Activated T-cell treated with anti-CD3 and anti-CD28 coated beads, Interleukin-2, amount 50 U/mL, for 24 hours (primary cell): ENCODE measurements at places on chromosomes 4 and X.

DNA sequence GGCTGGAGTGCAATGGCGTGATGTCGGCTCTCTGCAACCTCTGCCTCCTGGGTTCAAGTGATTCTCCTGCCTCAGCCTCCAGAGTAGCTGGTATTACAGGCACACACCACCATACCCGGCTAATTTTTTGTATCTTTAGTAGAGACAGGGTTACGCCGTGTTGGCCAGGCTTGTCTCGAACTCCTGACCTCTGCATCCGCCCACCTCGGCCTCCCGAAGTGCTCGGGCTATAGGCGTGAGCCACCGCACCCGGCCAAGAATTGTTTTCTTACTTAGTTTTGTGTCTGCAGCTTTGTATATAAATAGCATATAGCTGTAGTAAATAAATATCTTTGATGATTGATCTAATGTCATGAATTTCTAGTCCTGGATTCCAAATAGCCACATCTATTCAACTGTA lies 81.1 kb downstream of the IL1RAPL1 start:
- H3K4me3 ChIP-seq, result no peak overlapping the region
- no peaks in the 10 kb centered on the region for H3K4me1 ChIP-seq

GRCh38 chr4:106208481-106209460 lies 107.2 kb downstream of the TBCK start:
- no peaks in the 10 kb centered on the region for H3K4me1 ChIP-seq
- DNase-seq, result no peak
- H3K27ac ChIP-seq, result no peak overlapping the region
- H3K4me3 ChIP-seq, result no peak overlapping the region
- H3K36me3 ChIP-seq, result peaks cover 50% of the 10 kb centered on the region

DNA sequence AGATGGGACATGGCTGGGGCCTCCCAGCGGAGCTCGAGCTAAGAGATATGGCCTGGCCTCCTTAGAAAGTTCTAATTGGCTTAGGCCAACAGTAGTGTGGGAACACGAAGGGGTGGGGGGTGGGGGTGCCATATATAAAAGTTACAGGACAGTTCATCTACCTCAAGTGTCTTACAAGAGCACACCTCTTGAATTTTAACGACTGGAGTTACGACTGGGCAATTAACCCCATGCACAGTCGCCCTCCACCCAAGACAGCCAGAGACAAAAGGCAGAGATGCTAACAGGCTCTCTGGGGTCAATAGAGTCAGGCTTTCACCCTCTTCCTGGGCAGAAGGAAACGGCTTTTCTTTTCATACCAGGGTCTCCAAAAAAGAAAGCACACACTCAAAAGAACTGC lies 302.2 kb downstream of the BCOR start:
- H3K4me3 ChIP-seq, result no peak overlapping the region
- no peaks in the 10 kb centered on the region for H3K36me3 ChIP-seq
- peaks cover 4% of the 10 kb centered on the region for H3K4me1 ChIP-seq
- DNase-seq, result no peak
- no peak overlapping the region for H3K27ac ChIP-seq
- peaks cover 23% of the 10 kb centered on the region for H3K27me3 ChIP-seq

DNA sequence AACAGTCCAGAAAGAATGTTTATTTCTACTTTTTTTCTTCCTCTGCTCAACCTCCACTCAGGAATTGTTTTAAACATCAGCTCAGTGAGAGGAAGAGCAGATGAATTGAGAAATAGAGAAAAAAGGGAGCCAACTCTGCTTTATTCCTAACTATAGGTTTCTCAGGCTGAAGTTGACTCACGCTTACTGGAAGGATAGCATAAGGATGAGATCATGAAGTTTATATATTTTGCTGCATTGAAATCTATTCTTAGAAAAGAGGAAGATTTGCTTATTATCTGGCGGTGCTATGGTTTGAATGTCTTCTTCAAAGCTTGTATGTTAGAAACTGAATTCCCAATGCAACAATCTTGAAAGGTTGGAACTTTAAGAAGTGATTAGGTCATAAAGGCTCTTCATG lies 1673.4 kb upstream of the PCDH7 start:
- no peaks in the 10 kb centered on the region for H3K27me3 ChIP-seq
- H3K4me1 ChIP-seq, result no peaks in the 10 kb centered on the region
- no peaks in the 10 kb centered on the region for H3K36me3 ChIP-seq
- no peak overlapping the region for H3K27ac ChIP-seq
- no peak for DNase-seq
- H3K4me3 ChIP-seq, result no peak overlapping the region

DNA sequence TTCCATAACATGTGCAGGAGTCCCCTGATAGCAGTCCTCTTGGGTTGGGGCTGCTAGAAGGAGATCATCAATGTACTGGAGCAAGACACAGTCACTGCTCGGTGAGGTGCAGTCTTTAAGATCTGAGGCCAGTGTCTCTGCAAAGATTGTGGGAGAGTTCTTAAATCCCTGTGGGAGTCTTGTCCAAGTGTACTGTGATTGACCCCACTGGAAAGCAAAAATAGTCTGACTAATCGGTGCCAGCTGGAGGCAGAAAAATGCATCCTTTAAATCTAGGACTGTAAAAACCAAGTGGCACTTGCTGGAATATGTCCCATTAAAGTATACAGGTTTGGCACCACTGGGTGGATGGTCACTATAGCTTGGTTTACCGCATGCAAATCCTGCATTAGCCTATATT lies 31.1 kb downstream of the SULT1E1 start:
- peaks cover 18% of the 10 kb centered on the region for H3K4me1 ChIP-seq
- H3K4me3 ChIP-seq, result no peak overlapping the region

DNA sequence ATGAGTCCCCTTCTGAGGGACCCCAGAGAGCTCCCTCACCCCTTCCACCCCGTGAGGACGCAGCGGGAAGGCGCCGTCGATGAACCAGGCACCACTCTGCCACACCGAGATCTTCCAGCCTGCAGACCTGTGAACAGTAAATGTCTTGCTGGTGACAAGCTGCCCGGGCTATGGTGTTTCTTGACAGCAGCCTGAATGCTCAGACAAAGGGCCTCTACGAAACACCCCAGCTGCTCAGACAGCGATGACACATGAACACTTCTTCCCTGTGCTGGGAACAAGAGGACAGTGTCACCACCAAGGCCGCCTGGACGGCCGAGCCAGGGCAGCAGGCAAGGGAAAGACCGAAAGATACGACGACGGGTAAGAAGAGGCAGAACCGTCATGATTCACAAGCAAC lies 30.6 kb upstream of the GTPBP6 start:
- H3K27me3 ChIP-seq, result no peaks in the 10 kb centered on the region
- no peak overlapping the region for H3K4me3 ChIP-seq
- peaks cover 32% of the 10 kb centered on the region for H3K36me3 ChIP-seq
- H3K4me1 ChIP-seq, result no peaks in the 10 kb centered on the region
- H3K27ac ChIP-seq, result no peak overlapping the region
- DNase-seq, result no peak

- H3K27ac ChIP-seq, result no peak overlapping the region
- H3K4me3 ChIP-seq, result no peak overlapping the region
- peaks cover 23% of the 10 kb centered on the region for H3K27me3 ChIP-seq
Measured at GRCh38 chr4:153771046-153771445, 11.2 kb upstream of the RNF175 start.

DNA sequence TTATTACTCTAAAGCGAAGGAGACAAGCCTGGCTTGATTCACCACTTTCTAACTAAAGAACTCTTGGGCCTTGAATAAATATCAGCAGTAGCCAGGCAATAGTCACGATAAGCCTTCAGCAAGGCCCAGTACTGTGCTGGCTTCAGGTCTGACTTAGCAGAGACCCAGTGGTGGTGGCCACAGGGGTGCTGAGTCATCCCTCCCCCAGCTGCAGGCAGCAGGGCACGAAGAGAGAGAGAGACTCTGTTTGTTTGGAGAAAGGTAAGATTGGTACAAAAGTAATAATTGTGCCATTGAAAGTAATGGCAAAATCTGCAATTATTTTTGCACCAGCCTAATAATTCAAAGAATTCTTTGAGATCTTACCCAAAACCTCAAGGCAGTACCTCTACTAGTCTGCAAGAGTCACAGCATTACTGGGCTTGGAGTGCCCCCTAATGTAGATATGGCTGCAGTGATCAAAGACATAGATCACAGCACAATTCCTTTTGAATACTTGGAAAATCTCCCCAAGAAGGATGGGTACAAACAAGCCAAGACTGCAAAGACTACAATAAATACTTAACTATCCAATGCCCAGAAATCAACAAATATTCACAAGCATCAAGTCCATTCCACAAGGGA lies 159.5 kb upstream of the USP38 start:
- H3K4me1 ChIP-seq, result no peaks in the 10 kb centered on the region
- H3K27ac ChIP-seq, result no peak overlapping the region
- H3K27me3 ChIP-seq, result peaks cover 8% of the 10 kb centered on the region
- no peak overlapping the region for H3K4me3 ChIP-seq
- no peak for DNase-seq

DNA sequence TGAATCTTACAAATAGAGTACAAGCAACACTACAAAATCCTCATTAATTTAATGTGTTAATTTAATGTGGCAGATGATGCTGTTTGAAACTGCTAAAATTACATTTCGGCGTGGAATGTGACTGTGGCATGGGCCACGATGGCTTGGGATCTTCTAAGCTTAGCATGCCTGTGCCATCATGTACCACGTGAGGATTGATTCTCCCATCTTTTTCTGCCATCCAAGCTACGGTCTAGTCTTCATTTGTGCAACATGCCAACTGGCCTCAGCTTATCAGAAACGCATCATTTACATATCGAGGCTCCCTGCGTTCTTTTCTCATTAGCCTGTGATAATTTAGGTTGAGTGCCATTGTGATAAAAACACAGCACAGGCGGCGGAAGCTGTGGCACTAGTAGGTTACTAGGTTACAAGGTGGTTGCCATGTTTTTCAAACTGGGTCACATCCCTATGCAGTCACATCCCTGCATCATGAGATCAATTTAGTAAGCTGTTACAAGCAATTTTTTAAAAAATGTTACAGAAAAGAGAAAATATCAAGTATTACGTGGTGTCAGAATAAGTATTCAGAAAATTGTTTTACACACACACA lies 189.9 kb upstream of the RBPJ start:
- H3K27ac ChIP-seq, result peak overlapping the region; percentile 84
- no peak for DNase-seq
- peaks cover 7% of the 10 kb centered on the region for H3K27me3 ChIP-seq
- H3K36me3 ChIP-seq, result no peaks in the 10 kb centered on the region

DNA sequence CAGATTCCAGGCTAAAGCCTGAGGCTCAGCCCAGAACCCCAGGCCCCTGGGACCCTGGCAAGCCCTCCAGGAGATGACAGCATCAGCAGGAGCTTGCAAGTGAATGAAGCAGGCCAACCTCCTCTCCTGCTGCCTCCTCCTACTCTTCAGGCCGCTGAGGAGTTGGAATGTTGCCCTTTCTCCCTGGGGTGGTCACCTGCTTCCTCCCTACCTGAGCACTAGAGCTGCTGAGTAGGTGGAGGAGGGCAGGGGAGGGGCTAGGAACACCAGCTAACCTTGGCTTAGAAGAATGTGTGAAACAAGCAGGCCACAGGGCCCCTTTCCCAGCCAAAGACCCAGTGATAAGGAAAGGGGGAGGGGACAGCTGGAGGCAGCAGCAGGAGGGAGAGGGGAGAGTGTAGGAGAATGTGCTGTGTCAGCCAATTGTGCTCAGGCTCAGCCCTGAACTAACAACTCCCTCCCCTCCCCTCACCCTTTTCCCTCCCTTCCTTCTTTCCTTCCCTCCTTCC lies 58.0 kb downstream of the PJA1 start:
- H3K36me3 ChIP-seq, result no peaks in the 10 kb centered on the region
- H3K27me3 ChIP-seq, result peaks cover 29% of the 10 kb centered on the region
- no peaks in the 10 kb centered on the region for H3K4me1 ChIP-seq
- H3K27ac ChIP-seq, result no peak overlapping the region

- no peaks in the 10 kb centered on the region for H3K27me3 ChIP-seq
- no peak for DNase-seq
- peak overlapping the region; percentile 71 for H3K27ac ChIP-seq
- peaks cover 83% of the 10 kb centered on the region for H3K4me1 ChIP-seq
- peaks cover 81% of the 10 kb centered on the region for H3K36me3 ChIP-seq
Measured at GRCh38 chr4:112279025-112279881, 6.5 kb downstream of the TIFA start.

GRCh38 chr4:77795326-77795725 lies 23.8 kb downstream of the CNOT6L start:
- H3K27ac ChIP-seq, result peak overlapping the region; percentile 45
- no peak overlapping the region for H3K4me3 ChIP-seq
- H3K27me3 ChIP-seq, result no peaks in the 10 kb centered on the region
- H3K36me3 ChIP-seq, result peaks cover 54% of the 10 kb centered on the region

GRCh38 chrX:781224-782204 lies 150.9 kb downstream of the SHOX start:
- no peak for DNase-seq
- H3K27ac ChIP-seq, result no peak overlapping the region
- H3K4me3 ChIP-seq, result no peak overlapping the region
- H3K27me3 ChIP-seq, result peaks cover 10% of the 10 kb centered on the region
- H3K4me1 ChIP-seq, result no peaks in the 10 kb centered on the region

GRCh38 chr4:157558016-157558415 lies 337.5 kb downstream of the GRIA2 start:
- H3K27ac ChIP-seq, result no peak overlapping the region
- no peak overlapping the region for H3K4me3 ChIP-seq
- H3K36me3 ChIP-seq, result no peaks in the 10 kb centered on the region
- H3K4me1 ChIP-seq, result no peaks in the 10 kb centered on the region
- no peak for DNase-seq

GRCh38 chr4:6468376-6468775 lies 4.0 kb downstream of the PPP2R2C start:
- H3K36me3 ChIP-seq, result no peaks in the 10 kb centered on the region
- H3K27me3 ChIP-seq, result peaks cover 75% of the 10 kb centered on the region

GRCh38 chr4:84366161-84366560 lies 132.9 kb downstream of the NKX6-1 start:
- no peak overlapping the region for H3K4me3 ChIP-seq
- H3K27me3 ChIP-seq, result no peaks in the 10 kb centered on the region
- no peak overlapping the region for H3K27ac ChIP-seq
- DNase-seq, result no peak
- no peaks in the 10 kb centered on the region for H3K36me3 ChIP-seq

DNA sequence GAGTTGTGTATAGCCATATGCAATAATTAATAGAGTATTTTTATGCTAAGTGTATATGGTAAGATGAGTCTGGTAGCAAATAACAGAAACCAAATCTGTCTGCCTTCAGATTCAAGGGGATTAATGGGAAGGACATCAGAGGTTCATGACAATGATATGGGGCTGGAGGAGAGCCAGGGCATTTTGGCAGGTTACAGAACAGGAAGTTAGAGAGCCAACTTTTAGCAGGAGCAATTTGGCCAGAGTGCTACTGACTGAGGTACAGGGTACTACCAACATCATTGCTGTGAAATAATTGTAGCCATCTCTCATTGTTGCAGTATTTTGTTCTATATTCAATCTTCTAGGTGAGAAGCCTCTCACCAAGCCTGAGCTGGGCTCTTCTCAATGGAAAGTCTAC lies 210.9 kb upstream of the FAM47A start:
- no peak for DNase-seq
- no peak overlapping the region for H3K4me3 ChIP-seq
- H3K36me3 ChIP-seq, result no peaks in the 10 kb centered on the region
- H3K27me3 ChIP-seq, result peaks cover 12% of the 10 kb centered on the region
- no peak overlapping the region for H3K27ac ChIP-seq

- no peaks in the 10 kb centered on the region for H3K36me3 ChIP-seq
- H3K4me3 ChIP-seq, result no peak overlapping the region
- no peak for DNase-seq
- H3K4me1 ChIP-seq, result no peaks in the 10 kb centered on the region
Measured at GRCh38 chr4:182105416-182105815, 137.8 kb upstream of the TENM3 start.
